Effector CD4-positive, alpha-beta T cell (primary cell): ENCODE measurements at places on chromosomes 3 and 15.

DNA sequence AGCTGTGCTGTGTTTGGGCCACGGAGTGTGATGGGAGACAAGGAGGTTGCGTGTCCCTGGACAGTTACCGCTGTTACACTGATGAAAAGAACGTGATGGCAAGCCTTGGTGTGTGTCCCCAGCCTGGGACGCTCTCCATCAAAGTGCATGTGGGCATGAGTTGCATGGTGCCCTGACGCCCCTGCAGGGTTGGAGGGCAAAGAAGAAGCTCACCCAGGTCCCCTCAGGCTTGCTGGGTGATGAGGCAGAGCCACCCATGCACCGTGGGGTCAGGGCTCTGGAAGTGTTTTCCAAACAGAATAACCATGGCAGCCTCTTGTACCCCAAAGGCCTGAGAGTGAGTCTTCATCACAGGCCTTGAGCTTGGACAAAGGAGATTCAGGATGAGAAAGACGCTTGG lies 189.2 kb downstream of the ATP10A start:
- no peak for DNase-seq

DNA sequence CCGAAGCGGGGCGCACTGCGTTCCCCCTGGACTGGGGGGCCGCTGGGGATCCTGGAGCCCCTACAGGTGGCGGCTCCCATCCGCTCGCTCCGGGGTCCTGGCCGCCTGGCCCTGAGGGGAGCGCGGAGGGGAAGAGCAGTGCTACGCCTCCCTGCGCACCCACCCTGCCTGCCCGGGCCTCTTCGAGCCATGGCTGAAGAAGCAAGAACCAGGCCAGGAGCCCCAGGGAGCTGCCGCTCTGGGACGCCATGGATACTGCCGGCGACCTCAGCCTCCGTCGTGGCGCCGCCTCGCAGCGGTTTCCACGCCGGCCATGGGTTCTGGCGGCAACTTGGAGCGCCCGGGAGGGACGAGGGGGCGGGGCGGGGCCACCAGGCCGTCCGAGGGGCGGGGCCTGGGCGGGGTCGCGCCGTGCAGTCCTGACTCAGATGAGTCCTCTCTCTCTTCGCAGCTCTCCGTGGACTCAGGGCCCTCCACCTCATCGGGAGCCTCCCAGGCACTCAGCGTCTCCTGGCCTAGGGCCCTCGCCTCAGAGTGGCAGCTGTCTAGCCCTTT lies 50.9 kb downstream of the MYL3 start:
- DNase-seq: peak; percentile 50

DNA sequence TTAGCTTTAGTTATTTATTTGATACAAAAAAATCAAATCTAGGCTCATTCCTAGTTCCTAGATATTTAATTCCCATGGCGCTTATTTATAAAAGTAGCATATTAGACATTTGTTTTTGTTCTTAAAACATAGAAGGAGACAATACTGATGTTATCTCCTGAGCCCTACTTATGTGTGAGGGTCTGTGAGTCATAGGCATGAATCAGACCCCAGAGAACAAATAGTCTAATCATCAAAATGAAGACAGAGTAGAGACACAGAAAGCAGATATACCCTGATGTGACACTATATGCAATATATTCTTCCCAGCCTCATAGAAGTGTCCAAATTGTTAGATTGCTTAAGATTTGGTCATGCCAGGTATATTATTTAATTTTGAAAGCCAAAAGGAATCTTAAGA lies 44.9 kb downstream of the PEX5L start:
- no peak for DNase-seq

GRCh38 chr3:123663977-123664376 lies 79.1 kb upstream of the HACD2 start:
- DNase-seq: no peak

DNA sequence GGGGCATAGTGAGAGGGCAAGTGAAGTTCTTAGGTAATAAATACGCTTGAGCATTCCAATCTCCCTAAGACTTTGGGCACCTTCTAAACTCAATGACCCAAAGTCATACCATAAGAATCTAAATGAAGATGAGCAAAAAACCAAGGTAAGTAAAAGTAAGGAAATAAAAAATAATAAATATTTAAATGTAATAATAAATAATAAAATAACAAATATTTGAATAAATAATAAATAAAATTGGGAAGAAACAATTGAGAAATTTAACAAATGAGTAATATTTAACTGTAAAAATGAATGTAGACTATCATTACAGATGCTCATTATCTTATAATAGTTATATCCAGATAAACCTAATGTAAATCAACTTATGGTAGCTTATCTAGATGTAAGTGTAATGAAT lies 391.7 kb downstream of the WDR72 start:
- DNase-seq: no peak

- no peak for DNase-seq
These were observed 42.0 kb downstream of the GSK3B start for GRCh38 chr3:120052225-120052624.

DNA sequence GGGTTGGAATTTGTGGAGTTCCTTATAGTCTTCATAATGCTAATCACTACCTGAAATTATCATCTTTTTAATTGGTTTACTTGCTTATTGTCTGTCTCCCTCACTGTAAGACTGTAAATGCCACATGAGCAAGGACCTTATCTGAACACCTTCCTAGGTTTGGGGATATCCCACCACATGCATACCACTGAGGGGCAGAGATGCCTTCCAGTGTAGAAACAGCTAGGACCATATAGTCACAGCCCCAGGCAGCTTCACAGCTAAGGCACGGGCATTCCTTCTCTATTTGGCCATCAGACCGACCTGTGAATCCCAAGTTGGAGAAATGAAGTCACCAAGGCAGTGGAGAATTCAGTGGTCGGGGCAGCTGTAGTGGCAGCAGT lies 28.6 kb downstream of the PAQR9 start:
- DNase-seq: no peak

- no peak for DNase-seq
These were observed 36.7 kb upstream of the ARHGEF3 start for GRCh38 chr3:56838448-56838847.

GRCh38 chr15:62021991-62022600 lies 38.2 kb downstream of the VPS13C start:
- no peak for DNase-seq

- DNase-seq: no peak
These were observed 55.4 kb downstream of the RASGRF1 start for GRCh38 chr15:79035111-79035601.
